ENCODE measurements at places on chromosomes 13 and 19. TPM values are rescaled to one million over a fixed set of nuclear protein-coding genes. Genes with fewer than 3 reads are reported as not detected.

DNA sequence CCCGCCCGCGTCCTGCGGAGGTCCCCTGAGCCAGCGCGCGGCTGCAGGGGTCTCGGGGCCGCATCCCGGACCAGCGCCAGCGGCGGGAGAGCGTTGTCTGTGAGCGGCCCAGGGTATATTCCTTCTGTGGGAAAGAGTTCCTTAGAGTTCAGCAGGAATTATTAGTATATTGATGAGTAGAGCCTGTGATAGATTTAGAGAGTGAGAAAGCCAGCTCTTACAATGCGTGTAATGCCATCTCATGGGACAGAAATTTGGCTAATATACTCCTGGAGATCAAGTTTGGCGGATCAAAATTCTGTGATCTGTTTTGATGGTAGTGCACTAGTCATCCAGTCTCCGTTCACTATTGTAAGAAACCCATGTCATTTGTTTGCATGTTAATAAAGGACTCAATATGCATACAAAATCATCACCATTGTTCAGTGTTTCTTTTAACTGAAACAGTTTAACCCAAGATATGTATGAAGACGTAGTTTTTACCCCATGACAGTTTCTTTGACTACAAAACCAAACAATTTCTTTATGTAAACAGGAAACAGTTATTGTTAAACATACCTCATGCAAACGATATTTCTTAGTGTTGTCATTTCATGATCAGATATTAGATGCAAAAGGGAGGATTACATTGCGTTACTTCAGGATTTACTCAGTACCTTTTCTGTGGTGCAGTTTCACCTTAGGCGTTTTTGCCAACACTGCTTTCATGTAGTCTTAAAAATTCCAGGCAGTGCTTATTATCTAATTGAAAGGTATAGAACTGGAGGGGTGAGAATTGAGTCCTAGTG, 9.9 kb downstream of the TNFRSF19 start:
- H3K36me3 ChIP-seq = no peaks in the 10 kb centered on the region
- DNase-seq = no peak
- peaks cover 17% of the 10 kb centered on the region for H3K4me1 ChIP-seq
- H3K27ac ChIP-seq = peak overlapping the region; percentile 37
- peak overlapping the region; percentile 95 for H3K4me3 ChIP-seq

- no peaks in the 10 kb centered on the region for H3K36me3 ChIP-seq
- H3K27me3 ChIP-seq = no peaks in the 10 kb centered on the region
- DNase-seq = no peak
- H3K4me3 ChIP-seq = no peak overlapping the region
- no peaks in the 10 kb centered on the region for H3K4me1 ChIP-seq
These were observed 31.9 kb upstream of the ATP11A start for GRCh38 chr13:112657850-112658445.

DNA sequence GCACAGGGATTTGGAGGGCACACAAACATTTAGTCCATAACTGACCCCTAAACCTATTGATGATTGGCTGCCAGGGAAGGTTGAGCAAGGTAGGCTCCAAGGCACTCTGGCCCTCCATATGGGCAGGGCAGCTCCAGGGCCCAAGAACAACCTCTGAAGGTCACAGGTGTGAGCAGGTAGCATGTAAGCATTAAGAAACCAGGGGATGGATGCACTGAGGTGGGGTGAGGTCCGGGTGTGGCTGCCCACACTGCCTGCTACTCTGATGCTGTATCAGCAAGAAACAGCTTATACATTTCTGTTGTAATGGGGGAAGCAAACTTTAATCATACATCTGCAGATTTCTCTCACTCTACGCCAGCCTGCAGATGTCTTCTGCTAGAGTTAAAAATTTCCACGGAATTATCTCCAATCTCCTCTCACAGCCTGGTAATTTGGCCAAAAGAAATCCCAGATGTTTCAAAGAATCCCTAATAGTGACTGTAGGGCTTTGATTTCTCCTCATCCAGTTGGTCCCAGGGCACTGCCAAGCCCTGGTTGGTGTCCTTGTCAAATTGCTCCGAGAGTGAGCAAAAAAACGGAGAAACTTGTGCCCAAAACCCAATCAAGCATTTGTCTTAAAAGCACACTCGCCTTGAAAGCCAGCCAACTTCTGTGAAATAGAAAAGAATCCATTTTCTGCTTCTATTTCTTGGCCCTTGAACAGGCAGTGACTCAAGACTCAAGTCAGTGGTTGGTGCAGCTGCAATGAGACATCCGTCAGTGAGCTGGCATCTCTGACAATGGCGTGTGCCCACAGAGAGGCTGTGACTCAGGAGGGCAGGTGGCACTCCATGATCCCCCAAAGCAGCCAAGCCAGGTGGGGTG, 72.5 kb upstream of the MRI1 start:
- H3K27me3 ChIP-seq = no peaks in the 10 kb centered on the region
- DNase-seq = no peak
- H3K36me3 ChIP-seq = no peaks in the 10 kb centered on the region
- no peak overlapping the region for H3K4me3 ChIP-seq
- no peak overlapping the region for H3K27ac ChIP-seq
- no peaks in the 10 kb centered on the region for H3K4me1 ChIP-seq

Gene ZNF726
- total RNA-seq = not detected

- H3K4me3 ChIP-seq = no peak overlapping the region
- no peaks in the 10 kb centered on the region for H3K27me3 ChIP-seq
- no peak for DNase-seq
These were observed 26.7 kb downstream of the ZMYM2 start for GRCh38 chr13:19985219-19985556.

GRCh38 chr19:35845215-35846037, 6.9 kb downstream of the NPHS1 start:
- peak; percentile 82 for DNase-seq
- H3K27me3 ChIP-seq = no peaks in the 10 kb centered on the region
- H3K4me3 ChIP-seq = peak overlapping the region; percentile 59
- no peaks in the 10 kb centered on the region for H3K36me3 ChIP-seq

GRCh38 chr19:38654628-38655055, 7.2 kb downstream of the ACTN4 start:
- peak overlapping the region; percentile 84 for H3K27ac ChIP-seq
- H3K4me1 ChIP-seq = peaks cover 100% of the 10 kb centered on the region
- no peak overlapping the region for H3K4me3 ChIP-seq
- DNase-seq = no peak

- peak within 1 kb of the TSS; percentile 81 for H3K27ac ChIP-seq
- DNase-seq = no peak
- no peaks in the 10 kb centered on the region for H3K27me3 ChIP-seq
- H3K4me3 ChIP-seq = peak within 1 kb of the TSS; percentile 65
These were observed at the start of gene PLPP2 for GRCh38 chr19:291006-291521. Gene PLPP2 (minus strand): TSS chr19:291403. CDS start chr19:291336, 67 bp downstream.

DNA sequence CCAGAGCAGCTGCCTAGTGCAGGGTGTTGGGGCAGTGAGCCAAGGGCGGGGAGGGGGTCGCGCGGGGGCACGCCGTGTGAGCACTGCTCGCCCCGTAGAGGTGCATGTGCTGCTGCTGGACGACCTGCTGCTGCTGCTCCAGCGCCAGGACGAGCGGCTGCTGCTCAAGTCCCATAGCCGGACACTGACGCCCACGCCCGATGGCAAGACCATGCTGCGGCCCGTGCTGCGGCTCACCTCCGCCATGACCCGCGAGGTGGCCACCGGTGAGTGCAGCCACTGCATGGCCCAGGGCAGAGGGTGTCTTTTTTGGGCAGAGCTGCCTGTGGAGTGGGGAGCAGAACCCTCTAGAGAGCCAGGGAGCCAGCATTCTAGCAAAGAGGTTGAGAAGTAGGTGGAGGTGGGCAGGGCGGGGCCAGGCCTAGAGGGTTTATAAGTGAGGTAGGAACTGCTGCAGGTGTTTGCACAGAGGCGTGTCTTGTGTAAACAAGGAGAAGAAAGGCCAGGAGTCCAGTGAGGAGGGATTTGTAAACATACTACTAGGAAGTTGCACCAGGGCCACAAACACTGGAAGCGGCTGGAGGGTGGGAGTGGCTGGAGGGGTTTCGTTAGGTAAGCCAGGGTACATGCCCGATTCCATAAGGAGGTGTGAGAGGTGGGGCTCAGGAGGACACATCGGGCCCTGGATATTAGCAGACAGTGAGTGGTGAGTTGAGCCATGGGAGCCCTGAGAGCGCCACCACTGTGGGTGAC, 21.3 kb downstream of the ARHGEF1 start:
- H3K4me1 ChIP-seq = peaks cover 26% of the 10 kb centered on the region
- peak overlapping the region; percentile 98 for H3K27ac ChIP-seq
- no peaks in the 10 kb centered on the region for H3K27me3 ChIP-seq
- peak; percentile 97 for DNase-seq
- peaks cover 8% of the 10 kb centered on the region for H3K36me3 ChIP-seq
- no peak overlapping the region for H3K4me3 ChIP-seq

GRCh38 chr13:33918199-33918932, 100.4 kb downstream of the RFC3 start:
- no peak overlapping the region for H3K4me3 ChIP-seq
- H3K27me3 ChIP-seq = no peaks in the 10 kb centered on the region
- DNase-seq = no peak

- H3K4me3 ChIP-seq = no peak overlapping the region
- DNase-seq = no peak
- H3K36me3 ChIP-seq = no peaks in the 10 kb centered on the region
- H3K27me3 ChIP-seq = no peaks in the 10 kb centered on the region
These were observed 348.1 kb upstream of the MIR17HG start for GRCh38 chr13:90999401-90999800.

DNA sequence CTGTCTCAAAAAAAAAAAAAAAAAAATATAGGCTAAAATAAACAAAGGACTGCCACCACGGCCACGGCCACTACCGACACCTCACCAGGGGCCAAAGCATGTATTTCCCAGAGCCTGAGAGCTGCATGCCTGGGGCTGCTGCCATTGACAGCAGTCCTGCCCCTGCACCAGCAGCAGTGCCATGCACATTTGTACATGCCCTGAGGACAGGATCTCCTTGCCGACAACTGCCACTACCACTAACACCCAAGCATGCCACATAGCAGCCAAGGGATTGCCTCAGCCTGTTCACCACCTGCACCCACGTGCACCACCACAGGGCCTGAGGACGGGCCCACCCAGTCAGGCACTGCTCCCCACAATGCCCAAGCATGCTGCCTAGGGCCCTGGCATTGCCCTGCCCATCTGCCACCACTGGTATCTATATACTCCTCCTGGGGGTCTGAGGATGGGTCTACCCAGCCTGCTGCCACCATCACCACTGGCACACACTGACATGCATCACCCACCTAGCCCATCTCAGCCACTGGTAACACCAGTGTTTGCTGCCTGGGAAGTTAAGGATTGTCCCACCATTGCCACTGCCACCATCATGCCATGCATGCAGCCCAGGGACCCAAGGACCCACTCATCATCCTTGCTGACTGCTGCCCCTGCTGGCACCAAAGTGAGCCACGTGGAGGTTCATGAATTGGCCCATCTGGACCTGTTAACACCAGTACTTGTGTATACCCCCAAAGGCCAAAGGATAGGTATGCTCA, 10.6 kb upstream of the NUP62 start:
- no peak for DNase-seq
- H3K36me3 ChIP-seq = no peaks in the 10 kb centered on the region
- no peak overlapping the region for H3K4me3 ChIP-seq
- no peaks in the 10 kb centered on the region for H3K27me3 ChIP-seq

Gene TBXA2R
- total RNA-seq = not detected

Gene ZNF534
- not detected for total RNA-seq

GRCh38 chr19:18046059-18046718, 38.2 kb downstream of the ARRDC2 start:
- no peaks in the 10 kb centered on the region for H3K4me1 ChIP-seq
- H3K36me3 ChIP-seq = no peaks in the 10 kb centered on the region
- no peaks in the 10 kb centered on the region for H3K27me3 ChIP-seq
- no peak for DNase-seq
- no peak overlapping the region for H3K27ac ChIP-seq
- H3K4me3 ChIP-seq = no peak overlapping the region

GRCh38 chr13:91358387-91358782, 10.9 kb downstream of the MIR17HG start:
- no peaks in the 10 kb centered on the region for H3K27me3 ChIP-seq
- peaks cover 4% of the 10 kb centered on the region for H3K4me1 ChIP-seq
- no peak for DNase-seq
- H3K4me3 ChIP-seq = no peak overlapping the region
- H3K27ac ChIP-seq = no peak overlapping the region
- peaks cover 1% of the 10 kb centered on the region for H3K36me3 ChIP-seq

DNA sequence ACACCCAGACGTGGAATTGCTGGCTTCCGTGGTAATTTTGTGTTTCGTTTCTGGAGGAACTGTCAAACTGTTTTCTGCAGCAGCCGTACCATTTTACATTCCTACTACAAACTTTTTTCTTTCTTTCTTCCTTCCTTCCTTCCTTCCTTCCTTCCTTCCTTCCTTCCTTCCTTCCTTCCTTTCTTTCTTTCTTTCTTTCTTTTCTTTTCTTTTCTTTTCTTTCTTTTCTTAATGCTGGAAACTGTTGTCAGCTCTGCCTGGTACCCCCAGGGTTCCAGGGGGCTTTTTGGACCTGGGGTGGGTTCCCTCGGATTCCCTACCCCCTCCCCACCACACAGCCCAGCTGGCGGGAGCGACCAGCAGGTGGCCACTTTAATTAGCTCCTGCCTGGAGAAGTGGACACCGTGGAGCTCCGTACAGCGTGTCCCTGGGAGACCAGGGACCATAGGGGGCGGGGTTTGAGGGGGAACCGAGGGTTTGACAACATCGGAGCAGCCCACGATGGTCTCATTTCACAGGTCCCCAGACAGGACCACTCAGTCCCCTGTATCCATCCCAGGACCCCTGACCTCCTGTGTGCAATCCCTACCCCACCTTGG, 24.4 kb downstream of the CELF5 start:
- H3K36me3 ChIP-seq = no peaks in the 10 kb centered on the region
- H3K4me3 ChIP-seq = no peak overlapping the region
- no peak overlapping the region for H3K27ac ChIP-seq
- no peak for DNase-seq

Gene HAUS8
- 30.6 TPM for total RNA-seq

DNA sequence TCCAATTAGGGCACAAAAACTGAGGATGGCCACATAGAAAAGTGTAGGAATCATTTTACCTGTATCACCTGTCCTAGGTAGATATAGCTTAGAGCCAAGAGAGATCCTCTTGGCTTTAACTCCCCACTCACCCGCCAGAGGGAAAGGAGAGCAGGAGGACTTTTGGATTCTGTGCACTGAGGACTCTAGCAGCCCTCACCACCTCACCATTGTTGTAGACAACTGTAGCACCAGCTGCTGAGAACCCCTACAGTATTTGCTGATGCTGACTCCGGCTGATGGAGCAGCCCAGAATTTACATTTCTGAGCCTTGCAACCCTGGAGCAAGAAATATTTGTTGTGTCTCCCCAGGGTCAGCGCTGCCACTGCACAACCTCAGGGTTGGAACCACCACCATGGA, 2044.4 kb downstream of the OLFM4 start:
- no peaks in the 10 kb centered on the region for H3K4me1 ChIP-seq
- H3K36me3 ChIP-seq = no peaks in the 10 kb centered on the region
- H3K27me3 ChIP-seq = no peaks in the 10 kb centered on the region
- H3K4me3 ChIP-seq = no peak overlapping the region

Gene GARIN5A
- 1.5 TPM for total RNA-seq

GRCh38 chr13:97567510-97568243, 133.7 kb downstream of the RAP2A start:
- peak; percentile 67 for DNase-seq
- no peak overlapping the region for H3K4me3 ChIP-seq
- peaks cover 14% of the 10 kb centered on the region for H3K4me1 ChIP-seq
- H3K27me3 ChIP-seq = no peaks in the 10 kb centered on the region
